A549 (cell line): ENCODE measurements at places on chromosomes 6 and 20.

DNA sequence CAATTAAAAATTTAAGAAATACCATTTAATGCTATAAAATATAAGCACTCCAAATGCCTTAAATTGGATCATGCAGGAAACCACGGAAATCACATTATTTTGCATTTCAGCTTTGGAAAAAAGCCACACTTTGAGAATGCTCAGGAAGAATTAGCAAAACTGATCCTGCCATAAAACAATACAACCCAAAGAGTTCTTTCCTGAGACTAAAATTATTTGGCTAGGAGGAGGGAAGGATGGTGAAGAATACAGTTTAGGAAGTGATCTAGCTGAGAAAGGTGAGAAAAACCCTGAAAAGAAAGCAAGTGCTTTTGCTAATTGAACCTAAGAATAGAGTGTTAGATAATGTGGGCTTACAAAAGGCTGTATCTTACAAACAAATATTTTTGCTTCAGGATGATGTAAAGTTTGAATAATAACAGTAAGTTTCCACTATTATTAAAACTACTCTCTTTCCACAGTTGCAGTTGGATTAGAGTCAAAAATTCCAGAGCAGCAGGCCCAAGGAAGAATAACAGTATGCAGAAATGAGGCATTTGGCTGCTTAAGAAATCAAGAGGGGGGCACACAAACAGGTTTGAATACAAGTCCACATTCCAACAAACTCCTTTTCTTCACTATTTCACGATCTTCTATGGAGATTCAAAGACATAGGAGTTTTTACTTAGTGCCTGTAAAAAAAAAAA is 565.4 kb downstream of the RFPL4B start:
- DNase-seq, result no peak

DNA sequence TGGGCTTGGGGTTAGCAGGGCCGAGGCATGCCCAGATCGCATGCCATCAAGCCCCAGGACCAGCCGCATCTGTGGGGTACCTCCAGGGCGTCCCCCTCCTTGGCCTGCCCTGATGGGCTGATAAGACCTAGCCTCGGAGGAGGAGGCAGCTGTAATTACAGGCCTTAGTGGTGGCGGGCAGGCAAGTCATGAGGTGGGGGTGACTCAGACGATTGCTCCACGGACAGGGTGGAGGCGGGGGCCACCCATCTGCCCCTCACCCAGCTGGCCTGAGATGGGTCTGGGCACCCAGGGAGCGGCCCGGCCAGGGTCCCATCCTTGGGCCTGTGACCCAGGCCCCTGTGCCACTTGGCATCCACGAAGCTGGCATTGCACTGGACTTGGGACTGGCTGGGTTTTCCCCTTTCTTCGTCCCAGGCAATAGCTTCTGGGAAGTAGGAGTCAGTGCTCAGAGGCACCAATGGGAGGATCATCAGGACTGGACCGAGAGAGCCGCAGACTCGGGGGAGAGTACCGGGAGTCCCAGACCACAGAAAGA is 57.5 kb downstream of the CEBPB start:
- no peak for DNase-seq

GRCh38 chr6:165308926-165309731 is at the start of gene C6orf118:
Gene C6orf118, minus strand, starts transcription at chr6:165309605. Its CDS starts 19 bp downstream, at chr6:165309586.
- DNase-seq, result peak; percentile 59

GRCh38 chr6:57190140-57190539 is 18.0 kb downstream of the BAG2 start:
- DNase-seq, result no peak

DNA sequence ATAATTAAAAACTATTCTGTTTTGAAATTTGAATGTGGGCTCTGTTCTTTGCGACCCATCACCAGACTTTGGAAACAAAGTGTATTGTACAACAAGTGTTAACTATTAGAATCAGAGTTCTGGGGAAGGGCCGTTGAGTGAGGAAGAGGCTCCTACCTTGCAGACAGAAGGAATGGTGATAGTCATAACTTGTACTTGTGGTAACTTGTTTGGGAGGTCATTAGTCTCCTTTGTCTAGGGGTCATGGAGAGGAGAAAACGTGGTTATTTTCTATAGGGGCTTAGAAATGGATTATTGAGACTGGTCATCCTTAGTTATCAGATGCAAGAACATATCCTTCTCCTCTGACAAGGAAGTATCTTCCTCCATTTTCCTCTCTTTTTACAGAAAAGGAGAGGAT is 174.8 kb downstream of the BMP2 start:
- no peak for DNase-seq

GRCh38 chr6:45803071-45803470 is 212.6 kb downstream of the CLIC5 start:
- no peak for DNase-seq

DNA sequence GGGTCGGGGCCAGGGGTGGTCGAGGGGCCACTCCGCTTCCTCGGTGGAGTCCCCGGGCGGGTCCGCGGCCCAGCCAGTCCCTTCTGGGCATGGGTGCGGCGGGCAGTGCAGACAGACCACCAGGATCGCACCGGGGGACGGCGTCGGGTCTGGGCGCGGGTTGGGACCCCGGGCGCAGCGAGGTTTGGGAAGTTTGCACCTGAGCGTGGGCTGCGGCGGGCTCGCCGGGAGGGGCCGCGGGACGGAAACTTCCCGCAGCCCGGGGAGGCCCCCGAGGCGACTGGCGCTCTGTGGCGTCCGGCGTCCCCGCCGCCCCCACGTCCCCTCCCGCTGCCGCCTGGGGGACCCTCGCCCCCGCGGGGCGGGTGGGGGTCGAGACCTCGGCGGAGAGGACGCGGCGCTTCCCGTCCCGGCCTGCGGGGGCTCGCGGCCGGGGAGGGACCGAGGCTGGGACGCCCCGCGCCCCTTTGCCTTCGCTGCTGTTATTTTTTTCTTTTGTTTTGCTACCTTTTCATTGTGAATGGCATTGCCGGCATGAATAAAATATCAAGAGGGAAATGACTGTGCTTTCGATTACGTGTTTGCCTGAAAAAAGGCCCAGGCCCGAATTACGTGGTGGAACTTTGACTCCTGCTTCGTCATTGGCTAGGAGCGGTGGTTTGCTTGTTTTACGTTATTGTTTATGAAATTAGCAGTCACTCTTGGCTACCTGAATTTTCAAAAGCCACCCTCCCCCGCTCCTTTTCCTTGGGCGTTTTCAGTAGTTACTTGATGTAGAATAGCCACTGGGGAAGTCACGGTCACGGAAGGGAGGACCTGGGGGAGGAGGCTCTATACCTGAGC is 703 bp downstream of the SNX9 start:
- peak; percentile 13 for DNase-seq

DNA sequence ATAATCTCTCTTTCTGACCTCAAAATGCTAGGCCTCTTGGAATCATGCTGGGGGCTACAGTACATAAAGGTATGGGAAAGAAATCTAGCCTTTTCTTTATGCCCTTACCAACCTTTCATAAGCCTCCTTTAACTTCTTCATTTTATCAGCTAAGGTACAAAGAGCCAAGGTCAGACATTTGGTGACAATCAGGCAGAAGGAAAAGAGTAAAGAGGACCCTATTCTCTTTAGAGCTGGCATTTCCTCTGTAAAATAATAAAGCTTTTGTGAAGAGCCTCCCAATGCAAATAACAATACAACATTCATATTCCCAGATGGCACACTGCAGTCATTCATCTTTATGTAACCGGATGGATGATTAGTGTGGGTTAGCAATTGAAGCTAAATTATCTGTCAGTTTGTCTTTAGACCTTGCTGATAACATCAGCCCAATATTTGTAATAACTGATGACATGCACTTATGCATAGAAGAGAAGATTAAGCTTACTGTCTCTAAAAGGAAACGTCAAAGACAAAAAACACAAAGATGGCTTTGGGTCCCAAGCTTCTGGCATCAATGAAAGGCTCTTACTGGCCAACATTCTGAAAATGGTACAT is 163.1 kb downstream of the IBTK start:
- DNase-seq, result no peak

DNA sequence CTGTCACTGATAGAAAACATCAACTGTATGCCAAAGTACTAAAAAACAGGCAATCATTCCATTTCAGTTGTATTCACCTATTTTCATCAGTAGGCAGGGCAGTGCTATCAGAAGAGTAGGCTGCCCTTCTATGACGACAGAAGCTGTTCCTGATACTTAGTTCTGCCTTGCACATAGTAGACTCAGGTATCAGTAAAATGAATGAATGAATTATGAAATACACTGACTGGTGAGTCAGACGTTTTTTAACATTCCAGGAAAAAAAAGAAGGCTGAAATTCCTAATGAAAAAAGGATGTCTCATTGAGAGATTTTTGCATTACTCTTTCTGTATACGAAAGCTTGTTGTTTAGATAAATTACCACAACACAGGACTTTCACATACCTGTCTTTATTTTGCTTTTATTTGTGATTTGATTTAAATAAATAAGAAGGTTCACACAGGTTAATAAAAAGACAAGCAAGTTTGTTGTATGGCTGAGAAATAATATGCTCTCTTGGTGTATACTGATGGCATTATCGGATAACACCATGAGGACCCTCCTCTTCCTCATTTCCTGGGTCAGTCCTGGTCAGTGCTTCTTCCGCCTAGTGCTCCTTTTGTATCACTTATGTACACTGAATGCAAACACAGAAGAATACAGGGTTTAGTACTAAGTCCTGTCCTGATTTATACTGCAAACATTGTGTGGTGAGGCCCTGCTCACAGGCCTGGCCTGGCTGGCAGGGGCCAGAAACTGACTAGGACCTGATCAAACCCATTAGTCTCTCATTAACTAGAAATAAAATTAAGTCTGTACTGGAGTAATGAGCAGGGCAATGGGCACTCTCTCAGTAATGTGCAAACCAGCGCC is 39.4 kb upstream of the SPDEF start:
- DNase-seq, result no peak

DNA sequence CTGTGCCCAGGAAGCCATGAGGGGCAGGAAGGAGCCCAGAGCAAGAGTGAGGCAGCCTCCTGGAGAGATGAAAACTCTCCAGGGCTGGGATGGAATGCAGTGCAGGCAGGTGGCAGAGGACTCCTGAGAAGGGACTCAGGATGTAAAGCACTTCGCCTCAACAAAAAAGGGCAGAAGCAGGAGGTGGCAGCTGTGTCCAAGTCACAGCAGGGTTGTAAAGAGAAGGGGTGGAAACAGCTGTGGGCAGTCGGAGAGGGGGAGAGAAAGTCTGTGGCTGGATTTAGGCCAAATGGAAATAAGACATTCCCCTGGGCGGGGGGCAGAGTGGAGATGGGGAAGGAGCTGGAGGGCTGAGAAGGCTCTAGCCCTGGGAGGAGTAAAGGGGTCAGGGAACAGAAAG is 34.9 kb downstream of the CYP21A2 start:
- DNase-seq, result no peak
